ENCODE measurements at places on chromosomes 5 and 9. TPM values are rescaled to one million over a fixed set of nuclear protein-coding genes. Genes with fewer than 3 reads are reported as not detected.
A peak's percentile ranks its signal among the peaks of the same experiment; 100 is the strongest.

Gene TMEM252
- total RNA-seq, result not detected

Gene PLPP6
- 7.2 TPM for total RNA-seq

Gene MARCHF11
- 0.86 TPM for total RNA-seq

Gene SPRY4
- 8.3 TPM for total RNA-seq

GRCh38 chr5:171445644-171446516 lies 26.4 kb downstream of the FGF18 start:
- no peaks in the 10 kb centered on the region for H3K4me1 ChIP-seq
- H3K36me3 ChIP-seq, result no peaks in the 10 kb centered on the region
- H3K27me3 ChIP-seq, result no peaks in the 10 kb centered on the region
- H3K4me3 ChIP-seq, result no peak overlapping the region
- H3K27ac ChIP-seq, result no peak overlapping the region

DNA sequence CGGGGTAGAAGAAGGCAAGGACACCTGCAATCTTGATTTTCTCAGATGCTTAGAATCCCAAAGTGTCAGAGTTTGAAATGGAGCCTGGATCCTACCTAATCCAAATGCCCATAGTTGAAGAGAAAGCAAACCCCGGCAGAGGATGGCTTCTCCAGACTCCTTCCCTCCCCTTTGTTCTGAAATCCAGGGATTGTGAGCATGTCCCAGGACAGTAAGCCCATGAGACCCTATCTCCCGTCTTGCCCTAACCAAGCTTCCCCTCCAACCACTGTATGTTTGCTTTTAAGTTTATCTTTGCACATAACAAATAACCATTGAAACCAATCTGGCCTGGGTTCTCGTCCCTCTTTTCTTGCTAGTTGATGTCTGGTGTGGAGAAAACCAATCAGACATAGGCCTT lies 78.3 kb upstream of the NIPAL4 start:
- no peaks in the 10 kb centered on the region for H3K36me3 ChIP-seq
- H3K27me3 ChIP-seq, result no peaks in the 10 kb centered on the region
- no peak for DNase-seq
- H3K4me1 ChIP-seq, result peaks cover 26% of the 10 kb centered on the region
- H3K4me3 ChIP-seq, result no peak overlapping the region

DNA sequence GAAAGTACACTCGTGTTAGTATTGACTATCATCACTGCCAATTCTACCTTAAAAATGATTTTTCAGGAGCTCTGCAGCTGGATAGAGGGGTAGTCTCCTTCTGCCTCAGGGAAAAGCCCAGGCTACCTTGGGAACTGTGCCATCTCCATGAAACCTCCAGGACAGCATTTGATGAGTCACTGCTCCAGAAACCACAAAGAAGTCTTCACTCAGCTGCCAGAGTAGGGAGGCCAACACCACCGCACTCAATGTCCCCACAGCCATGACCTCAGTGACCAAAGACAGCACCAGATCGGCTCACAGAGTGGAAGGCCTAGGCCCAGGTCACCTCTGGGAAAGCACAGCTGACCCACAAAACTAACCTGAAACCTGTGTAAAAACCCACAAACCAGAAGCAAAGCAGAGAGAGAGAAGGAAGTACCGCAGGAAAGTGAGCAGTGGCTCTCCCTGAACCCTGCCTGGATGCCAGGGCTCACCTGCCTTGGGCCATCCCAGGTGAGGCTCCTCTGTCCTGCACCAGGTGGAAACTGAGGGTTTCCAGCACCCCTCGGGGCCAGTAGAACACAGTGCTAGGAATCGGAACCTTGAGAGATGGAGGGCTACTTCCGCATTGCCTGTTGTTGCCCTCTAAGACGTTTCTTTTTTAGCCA lies 30.0 kb downstream of the S1PR3 start:
- H3K4me3 ChIP-seq, result no peak overlapping the region
- H3K27me3 ChIP-seq, result no peaks in the 10 kb centered on the region
- DNase-seq, result no peak

GRCh38 chr9:123960965-123961364 lies 31.0 kb upstream of the DENND1A start:
- H3K36me3 ChIP-seq, result no peaks in the 10 kb centered on the region
- no peak overlapping the region for H3K27ac ChIP-seq
- H3K27me3 ChIP-seq, result no peaks in the 10 kb centered on the region
- DNase-seq, result no peak

GRCh38 chr5:113939988-113940387 lies 421.9 kb upstream of the KCNN2 start:
- no peak overlapping the region for H3K27ac ChIP-seq
- no peaks in the 10 kb centered on the region for H3K36me3 ChIP-seq
- H3K4me3 ChIP-seq, result no peak overlapping the region
- DNase-seq, result no peak
- no peaks in the 10 kb centered on the region for H3K27me3 ChIP-seq

- no peak for DNase-seq
- 0 out of 2 replicates have a peak, but pooled peaks cover 3% of the 10 kb centered on the region for H3K4me1 ChIP-seq
- no peak overlapping the region for H3K27ac ChIP-seq
- H3K27me3 ChIP-seq, result no peaks in the 10 kb centered on the region
- no peak overlapping the region for H3K4me3 ChIP-seq
These were observed 189.6 kb upstream of the SEMA6A start for GRCh38 chr5:116763987-116764866.

DNA sequence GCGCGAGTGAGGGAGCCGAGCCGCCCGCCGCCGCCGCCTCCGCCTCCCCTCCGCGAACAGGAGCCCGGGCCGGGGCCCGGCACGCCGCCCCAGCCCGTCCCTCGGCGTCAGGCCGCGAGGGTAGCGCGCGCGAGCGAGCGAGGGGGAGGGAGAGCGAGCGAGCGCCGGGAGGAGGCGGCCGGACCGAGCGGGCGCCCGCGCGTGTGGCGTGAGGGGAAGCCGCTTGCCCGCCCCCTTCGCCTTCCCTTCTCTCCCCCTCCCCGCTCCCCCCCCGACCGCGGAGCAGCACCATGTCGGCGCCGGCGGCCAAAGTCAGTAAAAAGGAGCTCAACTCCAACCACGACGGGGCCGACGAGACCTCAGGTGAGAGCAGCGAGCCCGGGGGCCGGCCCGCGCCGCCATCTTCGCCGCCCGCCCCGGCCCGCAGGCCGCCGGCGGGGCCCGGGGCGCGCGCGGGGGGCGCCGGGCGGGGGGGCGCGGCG lies 312 bp downstream of the SET start:
- peak overlapping the region; percentile 83 for H3K27ac ChIP-seq
- peak; percentile 71 for DNase-seq
- no peaks in the 10 kb centered on the region for H3K27me3 ChIP-seq
- H3K4me1 ChIP-seq, result peaks cover 29% of the 10 kb centered on the region

- H3K36me3 ChIP-seq, result peaks cover 8% of the 10 kb centered on the region
- no peaks in the 10 kb centered on the region for H3K27me3 ChIP-seq
- no peak for DNase-seq
These were observed 15.8 kb downstream of the TLN1 start for GRCh38 chr9:35716230-35716629.

DNA sequence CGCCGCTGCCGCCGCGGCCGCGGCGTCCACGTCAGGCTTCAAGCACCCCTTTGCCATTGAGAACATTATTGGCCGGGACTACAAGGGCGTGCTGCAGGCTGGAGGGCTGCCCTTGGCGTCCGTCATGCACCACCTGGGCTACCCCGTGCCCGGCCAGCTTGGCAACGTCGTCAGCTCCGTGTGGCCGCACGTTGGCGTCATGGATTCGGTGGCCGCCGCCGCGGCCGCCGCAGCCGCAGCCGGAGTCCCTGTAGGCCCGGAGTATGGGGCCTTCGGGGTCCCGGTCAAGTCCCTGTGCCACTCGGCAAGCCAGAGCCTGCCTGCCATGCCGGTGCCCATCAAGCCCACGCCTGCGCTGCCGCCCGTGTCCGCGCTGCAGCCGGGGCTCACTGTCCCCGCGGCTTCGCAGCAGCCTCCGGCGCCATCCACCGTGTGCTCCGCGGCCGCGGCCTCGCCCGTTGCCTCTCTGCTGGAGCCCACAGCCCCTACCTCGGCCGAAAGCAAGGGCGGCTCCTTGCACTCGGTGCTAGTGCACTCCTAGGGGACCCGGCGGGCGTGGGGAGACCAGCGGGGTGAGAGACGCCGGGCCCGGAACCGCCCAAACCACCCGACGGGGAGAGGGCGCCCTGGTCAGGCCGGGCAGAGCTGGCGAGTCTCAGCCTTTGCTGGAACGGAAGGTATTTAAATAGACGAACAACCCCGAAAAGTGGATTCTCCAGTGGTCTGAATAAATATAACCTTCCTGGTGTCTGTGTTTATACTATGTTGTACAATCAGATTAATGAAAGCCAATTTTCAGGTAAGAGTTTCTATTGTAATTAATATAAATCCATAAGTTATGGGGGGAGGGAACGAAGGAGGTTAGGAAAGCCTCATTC lies 1.2 kb downstream of the FOXB2 start:
- H3K27me3 ChIP-seq, result no peaks in the 10 kb centered on the region
- H3K27ac ChIP-seq, result no peak overlapping the region
- DNase-seq, result no peak
- no peaks in the 10 kb centered on the region for H3K36me3 ChIP-seq

DNA sequence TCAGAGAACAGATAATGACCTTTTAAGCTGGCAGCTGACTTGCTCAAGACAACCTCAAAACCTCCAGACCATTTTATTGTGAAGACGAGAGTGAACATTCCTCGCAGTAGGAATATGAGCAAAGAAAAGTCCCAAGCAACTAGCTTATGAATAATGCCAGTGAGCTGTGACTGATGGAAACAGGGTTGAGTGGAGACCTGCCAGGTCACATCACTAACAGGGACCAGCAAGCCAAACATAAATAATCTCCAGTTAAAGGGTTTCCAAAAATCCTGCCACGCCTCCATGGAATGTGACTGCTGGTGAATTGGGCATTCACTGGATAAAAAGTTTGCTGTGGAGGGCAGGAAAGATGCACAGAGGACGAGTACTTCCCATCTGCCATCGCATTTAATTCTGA lies 185.4 kb downstream of the CRB2 start:
- no peaks in the 10 kb centered on the region for H3K27me3 ChIP-seq
- no peak overlapping the region for H3K27ac ChIP-seq
- H3K4me3 ChIP-seq, result no peak overlapping the region
- no peaks in the 10 kb centered on the region for H3K36me3 ChIP-seq
- DNase-seq, result no peak
- H3K4me1 ChIP-seq, result peaks cover 9% of the 10 kb centered on the region

- no peak overlapping the region for H3K27ac ChIP-seq
- H3K4me1 ChIP-seq, result peaks cover 31% of the 10 kb centered on the region
- no peak for DNase-seq
- H3K36me3 ChIP-seq, result no peaks in the 10 kb centered on the region
- no peaks in the 10 kb centered on the region for H3K27me3 ChIP-seq
- H3K4me3 ChIP-seq, result no peak overlapping the region
These were observed 33.2 kb downstream of the SHB start for GRCh38 chr9:38035873-38036272.

DNA sequence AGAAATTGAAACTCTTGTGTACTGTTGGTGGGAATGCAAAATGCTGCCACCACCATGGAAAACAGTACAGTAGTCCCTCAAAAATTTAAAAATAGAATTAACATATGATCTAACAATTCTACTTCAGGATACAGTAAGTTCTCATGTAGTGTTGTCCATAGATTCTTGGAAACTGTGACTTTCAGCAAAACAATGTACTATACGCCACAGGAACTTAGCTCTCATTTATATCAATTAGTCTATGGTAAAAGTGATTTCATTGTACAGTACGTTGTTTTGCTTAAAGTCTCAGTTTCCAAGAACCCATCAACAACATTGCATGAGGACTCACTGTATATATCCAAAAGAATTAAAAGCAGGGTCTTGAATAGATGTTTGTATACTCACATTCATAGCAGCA lies 233.5 kb upstream of the GAS1 start:
- H3K36me3 ChIP-seq, result no peaks in the 10 kb centered on the region
- H3K4me1 ChIP-seq, result no peaks in the 10 kb centered on the region
- DNase-seq, result no peak
- no peak overlapping the region for H3K4me3 ChIP-seq
- H3K27ac ChIP-seq, result no peak overlapping the region
- H3K27me3 ChIP-seq, result no peaks in the 10 kb centered on the region

DNA sequence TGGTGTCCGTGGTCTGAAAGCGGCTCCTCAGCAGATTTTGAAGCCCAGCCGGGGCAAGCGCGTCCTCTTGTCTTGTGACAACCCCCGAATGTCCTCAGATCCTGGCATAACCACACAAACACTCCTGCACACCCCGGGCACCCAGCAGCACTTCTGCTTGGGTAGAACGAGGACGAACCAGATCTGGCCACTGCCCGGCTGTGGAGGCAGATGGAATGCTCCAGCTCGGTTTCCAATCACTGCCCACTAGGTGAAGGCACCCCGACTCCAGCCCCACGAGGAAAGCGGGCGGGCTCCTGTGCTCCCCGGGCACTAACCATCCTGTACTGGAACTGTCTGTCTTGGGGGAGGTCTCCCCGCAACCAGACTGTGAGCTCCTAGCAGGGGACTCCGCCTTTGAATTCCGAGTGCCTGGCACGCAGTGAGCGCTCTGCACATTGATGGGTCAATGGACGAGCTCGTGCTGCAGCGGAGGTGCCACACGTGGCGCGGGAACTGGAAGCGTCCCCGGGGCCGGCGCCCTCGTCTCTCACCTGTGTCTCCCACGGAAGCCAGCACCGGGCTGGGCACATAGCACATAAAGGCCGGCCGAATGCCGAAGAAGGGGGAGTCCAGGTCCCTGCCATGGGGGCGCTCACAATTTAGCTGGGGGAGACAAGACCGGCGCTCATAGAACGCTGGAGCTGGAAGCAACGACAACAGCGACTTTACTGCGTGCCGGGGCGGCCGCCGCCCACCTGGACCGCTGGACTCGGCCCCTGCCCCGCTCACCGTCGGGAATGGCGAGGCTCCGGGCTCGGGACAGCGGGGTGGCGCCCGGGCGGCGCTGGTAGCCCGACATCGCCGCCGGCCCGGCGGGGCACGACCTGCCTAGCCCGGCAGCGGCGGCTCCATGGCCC lies 608 bp downstream of the ENTR1 start:
- H3K27me3 ChIP-seq, result no peaks in the 10 kb centered on the region
- H3K4me3 ChIP-seq, result peak overlapping the region; percentile 81
- peak overlapping the region; percentile 85 for H3K27ac ChIP-seq
- peaks cover 9% of the 10 kb centered on the region for H3K36me3 ChIP-seq
- peak; percentile 34 for DNase-seq
- H3K4me1 ChIP-seq, result peaks cover 12% of the 10 kb centered on the region

DNA sequence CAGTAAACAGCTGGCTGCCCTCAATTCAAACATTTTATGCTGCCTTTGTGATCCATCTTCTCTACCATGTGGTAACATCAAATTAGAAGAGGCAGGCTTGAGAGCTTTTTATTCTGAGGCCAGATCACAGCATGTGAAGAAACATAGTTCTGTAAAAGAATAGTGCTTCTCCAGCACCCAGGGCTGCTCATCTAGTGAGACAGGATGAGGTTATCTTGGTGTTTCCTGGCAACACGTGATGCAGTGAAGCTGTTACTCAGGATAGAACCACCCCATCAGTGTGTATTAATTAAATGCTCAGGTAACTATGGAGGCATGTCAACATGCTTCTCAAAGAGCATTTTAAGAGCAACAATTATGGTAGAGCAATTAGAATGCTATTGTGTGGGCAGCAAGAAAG lies 400.5 kb upstream of the ACO1 start:
- no peak overlapping the region for H3K4me3 ChIP-seq
- H3K27me3 ChIP-seq, result no peaks in the 10 kb centered on the region
- no peaks in the 10 kb centered on the region for H3K4me1 ChIP-seq
- H3K27ac ChIP-seq, result no peak overlapping the region
- DNase-seq, result no peak

- H3K4me3 ChIP-seq, result no peak overlapping the region
- H3K27ac ChIP-seq, result no peak overlapping the region
- H3K27me3 ChIP-seq, result no peaks in the 10 kb centered on the region
- H3K36me3 ChIP-seq, result peaks cover 2% of the 10 kb centered on the region
- peaks cover 44% of the 10 kb centered on the region for H3K4me1 ChIP-seq
These were observed 26.3 kb downstream of the GSN start for GRCh38 chr9:121294151-121294743.

Measured in Caco-2 (cell line).